NCI-H1092 treated with DMSO at 0.1 percent for 48 hours (cell line): ENCODE measurements at places on chromosomes 13 and 19.

DNA sequence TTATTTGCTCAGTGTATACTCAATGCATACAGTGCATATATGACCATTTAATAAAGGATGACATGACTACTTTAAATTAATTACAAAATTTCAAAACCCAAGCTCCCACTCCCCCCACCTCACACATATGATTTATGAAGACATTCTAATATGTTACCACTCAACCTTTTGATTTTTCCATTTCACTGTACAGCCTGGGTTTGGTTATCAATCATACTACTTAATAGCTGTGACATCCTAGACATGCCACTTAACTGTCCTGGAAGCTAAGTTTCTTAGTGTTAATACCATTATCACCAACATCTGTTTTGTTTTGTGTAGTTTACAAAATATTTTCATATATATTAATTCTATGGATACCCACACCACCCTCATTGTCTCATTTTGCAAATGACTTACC lies 42.2 kb downstream of the UBL3 start:
- no peak for DNase-seq

DNA sequence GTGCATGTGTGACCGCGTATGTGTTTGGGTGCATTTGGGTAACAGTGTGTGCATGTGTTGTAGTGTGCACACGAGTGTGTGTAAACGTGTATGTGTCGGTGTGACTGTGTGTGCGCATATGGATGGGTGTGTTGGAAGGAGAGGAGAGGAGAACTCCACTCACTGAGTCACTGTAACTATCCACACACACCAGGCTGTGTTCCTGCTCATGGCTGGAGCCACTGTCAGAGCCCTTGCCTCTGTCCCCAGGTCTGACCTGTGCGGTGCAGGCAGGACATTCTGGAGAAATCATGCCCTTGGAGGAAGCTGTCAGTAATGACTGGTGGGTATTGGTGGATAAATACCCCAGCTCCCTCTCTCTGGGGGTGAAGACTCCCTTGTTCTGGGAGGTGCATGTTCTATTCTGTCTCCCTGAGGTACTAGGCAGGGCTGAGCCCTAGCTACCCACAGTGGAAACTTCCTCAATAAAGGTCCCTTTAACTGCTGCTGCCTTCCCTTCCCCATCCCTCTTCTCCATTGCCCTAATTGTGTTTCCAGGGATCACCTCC lies 48.4 kb downstream of the CYP4F22 start:
- DNase-seq: no peak

DNA sequence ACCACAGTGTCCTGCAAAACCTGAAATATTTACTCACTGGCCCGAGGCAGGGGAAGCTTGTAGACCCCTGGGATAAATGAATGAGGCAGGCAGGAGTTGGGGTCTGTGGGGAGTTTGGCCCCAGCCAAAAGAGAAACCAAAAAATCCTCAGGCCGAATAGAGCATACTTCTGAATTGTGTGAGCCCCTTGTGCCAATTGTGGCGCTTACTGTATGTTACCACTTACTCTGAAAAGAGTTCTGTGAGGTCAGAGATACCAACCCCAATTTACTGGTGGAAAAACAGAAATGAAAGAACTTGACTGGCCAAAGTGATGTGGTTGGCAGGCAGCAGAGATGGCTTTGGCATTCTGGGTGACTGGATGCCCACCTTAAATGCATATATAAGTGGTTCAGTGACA lies 6.9 kb downstream of the CARM1 start:
- DNase-seq: no peak

DNA sequence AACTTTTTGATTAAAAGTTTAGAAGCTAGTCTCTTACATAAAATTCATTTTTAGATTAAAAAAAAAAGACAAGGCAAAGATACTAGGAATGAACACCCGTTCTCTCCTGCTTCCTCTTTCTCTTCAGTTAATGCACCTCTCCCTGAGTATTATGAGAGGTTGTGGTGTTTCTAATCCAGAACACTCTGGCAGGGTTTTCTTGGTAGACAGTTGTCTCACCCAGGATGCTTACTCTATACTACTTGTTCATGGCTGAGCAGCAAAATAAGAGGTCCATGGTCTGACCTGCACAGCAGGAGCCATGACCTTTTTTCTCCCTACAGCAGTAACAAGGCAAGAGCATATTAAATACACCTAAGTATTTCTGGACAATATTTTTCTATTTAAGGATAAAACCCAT lies 62.0 kb downstream of the MICU2 start:
- DNase-seq: no peak

- DNase-seq: no peak
These were observed 53.9 kb upstream of the KLHL1 start for GRCh38 chr13:70162141-70162540.

GRCh38 chr19:35928507-35928906 lies 7.7 kb upstream of the LRFN3 start:
- DNase-seq: no peak

GRCh38 chr19:1481893-1482360 lies 2.9 kb upstream of the C19orf25 start:
- no peak for DNase-seq

DNA sequence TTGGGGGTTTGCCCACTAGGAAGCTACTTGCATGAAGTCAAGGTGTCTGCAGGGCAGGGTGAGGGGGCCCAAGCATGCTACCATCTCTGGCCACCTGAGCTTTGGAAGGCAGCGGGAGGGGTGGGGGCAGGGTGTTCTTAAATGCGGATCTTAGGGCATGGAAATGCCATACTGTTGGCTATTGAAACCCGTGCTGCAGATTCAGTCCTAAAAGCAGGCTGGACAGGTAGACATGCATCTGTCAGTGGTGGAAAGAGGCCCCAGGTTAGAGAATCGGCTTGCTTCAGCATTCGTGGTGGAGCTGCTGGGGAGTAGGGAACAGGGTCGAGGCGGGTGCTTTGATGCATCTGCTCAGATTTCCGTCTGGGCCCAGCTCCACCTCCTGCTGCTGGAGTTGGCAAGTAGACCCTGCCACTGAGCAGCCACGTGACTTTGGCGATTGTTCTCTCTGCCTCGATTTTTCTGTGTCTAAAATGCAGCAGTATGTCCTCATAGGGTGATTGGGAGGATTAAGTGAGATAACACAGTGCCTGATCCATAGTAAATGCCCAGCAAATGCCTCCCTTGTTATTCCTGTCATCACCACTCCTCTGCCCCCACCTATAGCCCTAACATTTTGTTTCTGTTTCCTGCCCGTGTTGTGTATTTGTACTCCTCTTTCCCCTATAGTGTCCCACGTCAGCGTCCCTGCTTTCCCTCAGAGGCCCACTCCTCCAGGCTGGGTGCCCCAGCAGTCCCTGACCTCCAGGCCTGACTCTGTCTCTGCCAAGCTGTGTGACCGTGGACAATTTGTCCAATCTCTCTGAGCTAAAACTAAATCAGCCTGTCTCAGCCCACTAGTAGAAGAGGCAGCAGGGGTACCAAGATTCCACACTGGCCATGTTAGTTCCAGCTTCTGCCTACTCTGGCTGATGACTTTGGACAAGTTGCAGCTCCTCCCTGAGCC lies 5.8 kb downstream of the PPP1R37 start:
- peak; percentile 14 for DNase-seq

DNA sequence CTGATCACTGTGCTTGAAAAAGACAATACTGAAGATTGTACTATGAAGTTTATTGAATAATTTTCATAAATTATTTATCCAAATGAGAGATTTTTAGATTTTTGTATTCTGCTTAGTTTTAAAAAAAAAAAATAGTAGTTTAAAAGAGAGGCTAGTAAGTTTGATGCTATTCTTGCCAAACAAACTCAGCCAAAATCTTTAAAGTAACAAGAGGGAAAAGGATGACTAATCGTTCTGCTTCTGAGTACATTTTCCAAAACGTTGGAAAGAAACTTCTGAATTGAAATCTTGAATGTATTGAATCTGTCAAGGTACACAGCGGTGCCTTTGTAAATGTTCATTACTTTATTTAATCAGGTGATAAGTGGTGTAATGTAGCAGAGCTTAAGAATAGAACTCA lies 34.4 kb downstream of the NUP58 start:
- no peak for DNase-seq

- DNase-seq: no peak
These were observed 22.3 kb upstream of the CYSLTR2 start for GRCh38 chr13:48631441-48631840.

GRCh38 chr13:51912091-51912490 lies 50.3 kb downstream of the CCDC70 start:
- peak; percentile 71 for DNase-seq

DNA sequence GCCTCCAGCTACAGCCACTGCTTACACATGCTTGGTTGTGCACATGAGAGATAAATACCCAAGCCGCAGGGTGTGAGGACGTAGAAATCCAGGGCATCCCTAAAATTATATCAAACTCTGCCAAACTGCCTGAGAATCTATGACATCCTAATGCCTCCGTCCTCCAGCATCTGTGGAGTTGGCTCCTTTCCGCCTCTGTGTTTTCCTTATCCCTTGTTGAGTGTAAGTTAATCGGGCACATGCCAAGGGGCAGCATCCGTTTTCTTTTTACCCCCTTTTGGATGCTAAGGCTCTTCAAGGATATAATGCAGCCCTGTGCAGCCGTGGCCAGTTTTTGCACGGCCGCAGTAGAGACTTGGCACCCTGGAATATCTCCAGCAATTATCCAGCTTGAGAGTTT lies 66.5 kb downstream of the COL4A2 start:
- DNase-seq: no peak

- no peak for DNase-seq
These were observed 3.8 kb downstream of the WBP4 start for GRCh38 chr13:41065078-41065477.

DNA sequence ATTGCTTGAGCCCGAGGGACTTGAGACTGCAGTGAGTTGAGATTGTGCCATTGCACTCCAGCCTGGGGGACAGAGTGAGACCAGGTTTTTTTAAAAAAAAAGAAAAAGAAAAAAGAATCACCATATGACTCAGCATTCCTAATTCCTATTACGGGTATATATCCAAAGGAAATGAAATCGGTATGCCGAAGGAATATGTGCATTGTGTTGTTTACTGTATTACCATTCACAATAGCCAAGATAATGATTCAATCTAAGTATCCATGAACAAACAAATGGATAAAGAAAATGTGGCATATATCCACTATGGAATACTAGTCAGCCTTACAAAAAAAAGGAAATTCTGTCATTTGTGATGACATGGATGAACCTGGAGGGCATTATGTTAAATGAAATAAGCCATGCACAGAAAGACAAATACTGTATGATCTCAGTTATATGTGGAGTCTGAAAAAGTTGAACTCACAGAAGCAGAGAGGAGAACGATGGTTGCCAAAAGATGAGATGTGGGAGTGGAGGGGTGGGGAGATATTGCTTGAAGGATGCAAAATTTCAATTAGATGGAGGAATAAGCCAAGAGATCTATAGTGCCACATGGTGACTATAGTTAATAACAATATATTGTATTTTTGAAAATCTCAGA lies 4.3 kb upstream of the KL start:
- no peak for DNase-seq

DNA sequence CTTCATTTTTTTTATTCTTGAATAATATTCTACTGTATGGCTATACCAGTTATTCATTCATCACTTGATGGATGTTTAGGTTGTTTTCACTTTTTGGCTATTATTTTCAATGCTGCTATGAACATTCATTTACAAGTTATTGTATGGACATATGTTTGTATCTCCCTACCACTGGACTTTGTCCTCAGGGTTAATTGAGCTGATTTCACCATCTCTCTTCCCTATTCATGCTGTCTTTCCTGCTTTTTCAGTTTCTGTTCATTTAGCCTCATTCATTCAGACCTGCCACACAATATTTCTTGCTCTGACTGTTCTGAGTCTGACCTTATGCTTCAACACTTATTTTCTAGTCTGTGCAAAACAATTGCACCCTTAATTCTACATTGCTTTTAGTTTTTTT lies 12.3 kb upstream of the C1QTNF9B start:
- DNase-seq: no peak

DNA sequence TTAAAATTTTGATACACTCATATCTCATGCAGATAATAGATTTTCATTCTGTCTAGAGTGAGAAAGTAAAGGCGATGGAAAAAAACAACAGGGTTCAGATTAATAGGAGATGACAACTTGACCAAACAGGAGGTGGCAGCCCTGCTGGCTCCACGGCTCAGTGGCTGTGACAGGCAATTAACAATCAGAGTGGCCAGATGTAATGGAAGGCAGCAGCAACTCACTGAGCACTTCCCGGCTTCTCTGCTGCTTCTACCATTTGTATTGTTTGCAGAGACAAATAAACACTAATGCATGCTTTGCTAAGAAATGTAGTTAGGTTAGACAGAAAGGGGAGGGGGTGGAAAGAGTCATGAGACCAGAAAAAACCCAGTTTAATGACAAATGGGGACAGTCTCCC lies 473.0 kb upstream of the SLC10A2 start:
- peak; percentile 96 for DNase-seq

DNA sequence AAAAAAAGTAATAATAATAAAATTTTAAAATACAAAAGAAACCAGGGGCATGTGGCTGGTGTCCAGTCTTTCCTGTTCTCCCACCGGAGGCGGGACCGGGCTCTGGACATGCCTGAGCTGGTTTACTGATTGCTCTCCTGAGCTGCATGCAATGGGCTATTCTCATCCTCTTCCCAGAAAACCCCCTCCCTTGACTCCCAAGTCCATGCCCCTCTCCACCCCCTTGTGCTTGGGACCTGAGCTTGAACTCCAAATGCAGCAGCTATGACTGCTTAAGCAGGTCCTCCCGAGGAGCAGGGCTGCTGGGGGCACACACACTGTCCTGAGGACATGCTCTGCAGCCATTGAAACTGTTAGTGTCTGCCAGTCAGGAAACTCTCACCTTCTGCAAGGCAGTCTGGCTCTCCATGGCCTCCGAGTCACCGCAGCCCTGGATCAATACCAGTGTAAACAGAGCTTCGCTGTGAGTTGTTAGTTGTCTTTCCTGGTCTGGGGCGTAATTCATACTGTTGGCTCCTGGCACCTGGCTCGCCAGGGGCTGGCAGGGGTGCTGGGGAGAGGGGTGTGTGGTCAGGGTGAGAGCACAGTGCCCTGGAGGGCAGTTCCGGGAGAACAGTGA lies 41.6 kb upstream of the CHST8 start:
- DNase-seq: peak; percentile 62

DNA sequence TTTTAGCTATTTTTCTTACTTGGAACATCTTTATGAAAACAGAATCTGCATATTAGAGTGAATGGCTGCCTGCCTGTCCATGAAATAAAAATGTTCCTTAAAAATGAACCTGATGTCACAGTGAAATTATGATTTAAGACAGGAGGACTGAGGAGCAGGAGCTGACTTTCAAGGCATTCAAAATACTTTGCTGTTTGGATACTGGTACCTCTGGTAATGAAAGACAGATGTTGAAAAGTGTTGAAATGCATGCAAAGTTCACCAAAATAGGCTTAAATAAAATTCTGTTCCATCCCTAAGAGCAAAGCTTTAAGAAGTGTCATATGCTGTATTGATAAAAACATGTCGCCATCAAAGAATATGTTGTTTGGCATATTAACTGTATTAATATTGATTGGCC lies 1.7 kb downstream of the ARHGEF7 start:
- no peak for DNase-seq

- DNase-seq: no peak
These were observed 88.0 kb downstream of the ATP11A start for GRCh38 chr13:112777637-112778406.

GRCh38 chr19:10464456-10464855 lies 38.7 kb downstream of the KEAP1 start:
- DNase-seq: no peak
